ENCODE measurements at places on chromosomes 3 and 15.

- DNase-seq: no peak
Observed at GRCh38 chr15:83372434-83372891, 74.7 kb upstream of the SH3GL3 start.

- DNase-seq: no peak
Observed at GRCh38 chr3:187746442-187747281, 1.4 kb upstream of the BCL6 start.

GRCh38 chr3:74149466-74149865 lies 465.0 kb downstream of the CNTN3 start:
- DNase-seq: no peak

DNA sequence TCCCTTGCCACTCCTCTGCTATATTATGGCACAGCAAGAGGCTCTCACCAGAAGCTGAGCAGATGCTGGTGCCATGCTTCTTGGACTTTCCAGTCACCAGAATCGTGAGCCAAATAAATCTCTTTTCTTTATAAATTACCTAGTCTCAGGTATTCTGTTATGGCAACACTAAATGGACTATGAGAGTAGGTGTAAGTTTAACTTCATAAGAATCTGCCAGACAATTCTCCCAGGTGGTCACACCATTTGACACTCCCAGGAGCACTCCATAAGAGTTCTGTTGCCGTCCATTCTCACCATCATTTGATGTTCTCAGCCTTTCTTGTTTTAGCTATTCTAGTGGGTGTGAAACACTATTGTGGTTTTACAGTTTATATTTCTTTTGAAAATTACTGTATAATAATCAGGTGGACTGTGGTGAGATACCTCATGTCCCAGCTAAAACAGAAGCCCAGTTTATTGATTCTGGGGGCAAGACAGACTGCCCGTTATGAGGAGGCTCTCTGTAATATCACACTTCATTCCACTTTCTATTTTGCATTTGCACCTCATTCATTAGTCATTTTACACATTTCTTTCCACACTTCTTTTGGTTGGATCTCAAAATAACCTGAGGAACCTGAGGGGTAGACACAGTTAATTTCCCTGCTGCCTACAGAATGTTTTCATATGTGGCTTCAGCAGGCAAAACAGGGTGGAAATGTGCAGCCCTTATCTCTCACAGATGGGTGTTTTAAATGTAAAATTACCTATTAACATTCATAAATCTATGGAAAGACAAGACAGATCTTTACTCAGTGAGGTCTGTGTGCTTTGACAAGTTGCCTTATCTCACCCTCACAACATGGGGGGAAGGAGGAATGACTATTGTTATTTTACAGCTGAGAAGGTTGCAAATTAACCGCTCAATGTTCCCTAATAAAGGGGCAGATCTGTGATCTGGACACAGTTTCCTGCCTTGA lies 42.1 kb downstream of the CDCP1 start:
- DNase-seq: no peak

- no peak for DNase-seq
Observed at GRCh38 chr3:194985031-194985578, 285.9 kb downstream of the XXYLT1 start.

DNA sequence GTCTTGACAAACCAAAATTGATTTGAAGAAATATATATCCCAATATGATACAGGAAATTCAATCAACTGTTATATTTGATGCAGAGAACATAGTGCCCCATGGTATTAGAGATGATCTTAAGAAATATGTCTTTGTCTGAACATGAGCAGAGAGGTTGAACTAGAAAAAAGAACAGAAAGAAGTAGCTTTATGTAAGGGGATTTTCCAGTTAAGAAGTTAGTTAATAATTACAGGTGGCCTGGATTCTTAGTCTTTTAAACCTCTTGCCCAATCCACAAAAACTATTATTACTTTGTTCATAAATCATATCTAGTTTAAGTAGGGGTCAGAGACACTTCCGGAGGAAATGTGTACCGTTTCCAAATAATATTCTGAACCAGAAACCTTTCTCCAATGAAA lies 1186.7 kb upstream of the EPHA6 start:
- no peak for DNase-seq

DNA sequence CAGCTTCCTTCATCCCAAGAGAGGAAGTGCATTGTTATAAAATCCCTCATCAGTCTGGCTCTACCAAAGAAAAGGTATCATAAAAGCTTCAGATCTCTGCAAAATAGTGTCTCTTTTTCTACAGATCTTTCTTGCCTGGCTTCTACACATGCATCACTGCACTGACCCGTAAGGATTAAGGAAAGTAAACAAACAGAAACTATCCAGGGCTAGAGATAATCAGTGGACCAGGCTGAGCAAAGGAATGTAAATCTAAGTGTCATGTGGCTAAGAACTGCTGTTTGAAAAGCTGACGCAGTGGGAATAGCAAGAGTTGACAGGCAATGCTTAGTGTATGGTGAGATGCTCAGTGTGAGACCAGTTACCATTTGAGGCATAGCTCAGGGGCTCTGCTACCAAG lies 339.7 kb downstream of the IL5RA start:
- DNase-seq: no peak

GRCh38 chr15:27133249-27133648 lies 162.3 kb downstream of the GABRG3 start:
- no peak for DNase-seq

DNA sequence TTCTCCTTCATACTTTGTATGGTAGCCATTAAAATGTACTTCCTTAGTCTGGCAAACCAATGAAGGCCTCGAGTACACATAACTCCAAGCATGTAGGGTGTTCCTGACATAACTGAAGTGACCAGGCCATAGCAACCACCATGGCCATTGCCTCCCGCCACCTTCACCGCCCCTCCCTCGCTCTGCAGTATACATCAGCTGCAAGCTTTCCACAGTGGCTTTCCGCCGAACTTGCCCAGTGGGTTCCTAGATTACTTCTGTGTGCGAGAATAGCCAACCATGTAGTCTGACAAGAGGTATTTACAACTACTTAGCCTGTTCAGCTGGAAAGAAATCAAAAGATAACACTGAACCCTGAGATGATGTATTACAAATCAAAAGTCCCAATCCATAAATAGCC lies 3.4 kb upstream of the CTNNB1 start:
- DNase-seq: no peak

DNA sequence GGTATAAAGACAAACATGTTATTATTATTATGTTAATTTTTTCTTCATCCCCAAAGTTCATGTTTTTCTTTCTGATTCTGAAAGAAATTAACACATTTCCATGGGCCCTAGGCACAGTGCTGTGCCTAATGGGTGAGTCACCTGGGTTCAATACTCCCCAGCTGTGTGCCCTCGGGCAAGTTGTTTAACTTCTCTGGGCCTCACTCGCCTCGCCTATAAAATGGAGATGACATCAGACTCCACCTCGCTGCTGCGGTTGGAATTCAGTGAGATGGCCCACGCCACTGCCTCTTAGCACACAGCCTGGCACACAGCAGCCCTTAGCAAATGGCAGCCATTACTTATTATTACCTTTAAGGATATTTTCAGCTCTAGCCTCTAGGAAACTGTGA lies 22.6 kb downstream of the DNASE1L3 start:
- no peak for DNase-seq

- DNase-seq: no peak
Observed at GRCh38 chr3:38978729-38979128, 73.0 kb downstream of the SCN11A start.

DNA sequence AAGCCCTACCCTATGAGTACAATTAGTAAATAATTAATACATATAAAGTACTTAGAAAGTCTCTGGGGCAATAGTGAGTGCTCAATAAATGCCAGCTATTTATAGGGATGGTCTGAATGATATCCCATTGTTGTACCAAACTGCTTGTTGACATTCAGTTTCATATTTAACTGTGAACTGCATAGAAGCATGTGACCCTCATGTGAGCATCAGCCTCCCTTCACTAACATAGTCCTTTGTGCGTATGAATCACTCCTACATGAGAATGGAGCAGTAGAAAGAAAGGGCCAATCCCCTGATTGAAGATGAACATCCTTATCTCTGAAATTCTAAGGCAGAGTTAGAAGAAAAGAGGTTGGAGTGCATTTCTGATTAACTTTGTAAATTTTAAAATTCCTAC lies 68.7 kb upstream of the ATP10A start:
- no peak for DNase-seq

- no peak for DNase-seq
Observed at GRCh38 chr3:45218578-45219390, 7.3 kb downstream of the TMEM158 start.

Data from activated T-cell treated with anti-CD3 and anti-CD28 coated beads for 48 hours (primary cell).